ENCODE measurements at places on chromosomes 16 and 17. TPM values are rescaled to one million over a fixed set of nuclear protein-coding genes. Genes with fewer than 3 reads are reported as not detected.

GRCh38 chr17:12522743-12523183 lies 142.9 kb upstream of the MYOCD start:
- no peaks in the 10 kb centered on the region for H3K36me3 ChIP-seq
- H3K27ac ChIP-seq: no peak overlapping the region
- no peaks in the 10 kb centered on the region for H3K27me3 ChIP-seq
- DNase-seq: no peak

DNA sequence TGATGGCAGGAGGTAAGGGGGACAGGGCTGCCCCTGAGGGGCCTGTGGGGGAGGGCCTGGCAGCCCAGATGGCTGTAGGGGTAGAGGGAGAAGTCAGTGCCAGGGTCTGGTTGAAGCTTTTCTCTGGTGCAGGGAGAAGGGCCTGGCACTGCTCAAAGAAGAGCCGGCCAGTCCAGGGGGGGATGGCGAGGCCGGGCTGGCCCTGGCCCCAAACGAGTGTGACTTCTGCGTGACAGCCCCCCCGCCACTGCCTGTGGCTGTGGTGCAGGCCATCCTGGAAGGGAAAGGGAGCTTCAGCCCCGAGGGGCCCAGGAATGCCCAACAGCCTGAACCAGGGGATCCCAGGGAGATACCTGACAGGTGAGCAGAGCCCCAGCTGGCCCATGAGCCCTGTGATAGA lies 2.8 kb upstream of the NOL3 start:
- peaks cover 41% of the 10 kb centered on the region for H3K4me1 ChIP-seq
- no peak overlapping the region for H3K4me3 ChIP-seq
- peaks cover 97% of the 10 kb centered on the region for H3K27me3 ChIP-seq
- no peak overlapping the region for H3K27ac ChIP-seq
- H3K36me3 ChIP-seq: no peaks in the 10 kb centered on the region

DNA sequence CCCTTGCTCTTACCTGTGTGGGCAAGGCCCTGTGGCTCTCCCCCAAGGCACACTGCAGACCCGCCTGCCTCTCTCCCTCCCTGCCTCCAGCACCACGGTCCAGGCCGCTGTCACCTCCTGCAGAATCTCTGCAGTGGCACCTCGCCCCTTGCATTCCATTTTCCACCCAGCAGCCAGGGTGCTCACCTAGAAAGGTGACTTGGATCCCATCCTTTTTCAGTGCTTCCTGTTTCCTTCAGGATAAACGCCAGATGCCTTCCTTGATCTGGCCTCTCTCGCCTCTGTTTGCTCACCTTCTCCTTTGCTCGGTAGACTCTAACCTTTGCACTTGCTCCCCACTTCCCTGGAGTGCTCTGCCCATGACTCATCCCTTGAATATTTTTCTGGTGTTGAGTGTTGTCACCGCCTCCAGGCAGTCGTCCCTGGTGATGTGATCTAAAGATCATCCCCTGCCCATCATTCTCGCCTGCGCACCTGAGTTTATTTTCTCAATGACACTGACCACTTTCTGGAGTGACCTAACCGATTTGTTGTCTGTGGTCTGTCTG lies 79.2 kb upstream of the LGALS9 start:
- peak overlapping the region; percentile 76 for H3K27ac ChIP-seq
- H3K36me3 ChIP-seq: peaks cover 10% of the 10 kb centered on the region
- DNase-seq: peak; percentile 94
- H3K4me1 ChIP-seq: peaks cover 25% of the 10 kb centered on the region

- H3K4me3 ChIP-seq: no peak overlapping the region
- no peak for DNase-seq
- no peaks in the 10 kb centered on the region for H3K4me1 ChIP-seq
- H3K36me3 ChIP-seq: no peaks in the 10 kb centered on the region
- no peaks in the 10 kb centered on the region for H3K27me3 ChIP-seq
Measured at GRCh38 chr16:66484453-66485213, 57.5 kb downstream of the BEAN1 start.

DNA sequence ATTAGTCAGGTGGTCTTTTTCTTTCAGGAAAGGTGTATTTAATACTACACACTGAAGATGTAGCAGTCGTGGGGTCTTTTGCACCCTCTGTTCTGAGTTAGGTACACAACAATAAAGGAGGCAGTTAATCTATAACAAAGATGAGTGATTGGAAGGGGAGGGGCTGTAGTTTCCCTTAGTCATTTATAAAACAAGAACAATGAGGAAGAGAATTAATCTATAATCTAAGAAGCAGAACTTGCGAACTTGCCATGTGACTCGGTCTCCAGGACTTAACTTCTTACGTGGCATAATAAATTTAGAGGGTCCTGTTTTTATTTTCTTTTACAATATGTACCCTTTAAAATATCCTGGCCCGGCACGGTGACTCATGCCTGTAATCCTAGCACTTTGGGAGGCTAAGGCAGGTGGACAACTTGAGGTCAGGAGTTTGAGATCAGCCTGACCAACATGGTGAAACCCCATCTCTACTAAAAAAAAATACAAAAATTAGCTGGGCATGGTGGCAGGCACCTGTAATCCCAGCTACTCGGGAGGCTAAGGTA lies 8.6 kb upstream of the APPBP2 start:
- H3K4me1 ChIP-seq: no peaks in the 10 kb centered on the region
- H3K27me3 ChIP-seq: no peaks in the 10 kb centered on the region
- no peak overlapping the region for H3K4me3 ChIP-seq
- DNase-seq: no peak
- no peaks in the 10 kb centered on the region for H3K36me3 ChIP-seq

GRCh38 chr16:9438991-9439390 lies 347.5 kb downstream of the HAPSTR1 start:
- no peak overlapping the region for H3K27ac ChIP-seq
- DNase-seq: no peak
- no peaks in the 10 kb centered on the region for H3K36me3 ChIP-seq
- no peak overlapping the region for H3K4me3 ChIP-seq
- H3K4me1 ChIP-seq: no peaks in the 10 kb centered on the region

DNA sequence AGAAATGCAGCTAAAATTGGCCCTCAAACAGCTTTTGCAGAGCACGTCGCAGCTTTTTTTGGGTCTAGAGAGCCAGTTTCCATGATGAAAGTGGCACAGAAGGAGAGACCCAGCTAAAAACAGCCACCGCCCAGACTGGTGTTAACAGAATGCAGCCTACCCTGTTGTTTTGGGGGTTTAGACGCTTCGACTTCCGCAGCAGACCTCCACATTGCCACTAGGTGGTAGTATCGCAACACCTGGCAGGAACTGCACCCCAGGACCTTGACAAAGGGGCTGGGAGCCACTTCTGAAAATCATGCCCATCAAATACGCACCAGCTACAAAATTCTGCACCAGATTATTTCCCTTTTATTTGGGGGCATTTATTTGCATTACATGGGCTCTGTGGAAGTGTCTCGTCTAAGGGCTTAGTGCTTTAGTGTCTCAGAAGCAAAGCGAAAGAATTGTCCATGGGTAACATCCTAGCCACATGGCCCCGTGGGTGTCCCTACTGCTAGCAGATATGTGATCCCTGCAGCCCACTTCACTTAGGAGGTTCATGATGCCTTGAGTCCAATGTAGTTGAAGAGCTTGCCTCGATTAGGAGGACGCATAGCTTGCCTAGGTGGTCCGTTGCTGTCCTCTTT lies 167.1 kb downstream of the HAPSTR1 start:
- no peak overlapping the region for H3K27ac ChIP-seq
- DNase-seq: no peak
- H3K4me3 ChIP-seq: no peak overlapping the region
- H3K27me3 ChIP-seq: no peaks in the 10 kb centered on the region
- H3K4me1 ChIP-seq: no peaks in the 10 kb centered on the region
- H3K36me3 ChIP-seq: no peaks in the 10 kb centered on the region

DNA sequence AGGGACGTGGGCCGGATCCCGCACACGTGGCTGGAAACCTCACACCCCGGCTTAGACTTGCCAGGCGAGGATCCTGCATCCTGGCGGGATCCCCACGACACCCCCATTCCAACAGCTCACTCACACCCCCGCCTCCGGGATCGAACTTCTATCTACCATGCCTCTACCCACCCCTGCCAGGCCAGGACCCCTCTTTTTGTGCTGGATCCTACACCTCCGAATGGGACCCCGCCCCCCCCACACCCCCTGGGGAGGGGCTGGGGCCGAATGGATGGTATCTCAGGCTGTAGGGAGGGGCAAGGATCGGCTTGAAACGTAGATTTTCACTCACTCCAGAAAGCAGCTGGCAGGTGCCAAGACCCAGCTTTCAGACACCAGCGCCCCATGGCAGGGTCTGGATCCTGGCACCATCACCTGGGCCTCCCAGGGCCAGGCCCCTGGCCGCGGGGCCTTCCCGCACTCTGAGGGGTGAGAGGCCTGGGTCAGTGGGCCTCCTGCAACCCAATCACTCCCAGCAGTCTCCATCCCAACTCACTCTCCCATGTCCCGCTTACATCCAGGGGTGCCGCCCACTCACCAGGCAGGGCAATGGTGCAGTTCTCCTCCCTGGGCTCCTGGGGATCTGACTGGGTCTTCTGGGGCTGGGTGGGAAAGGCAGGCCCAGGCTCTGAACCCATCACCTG lies 6.7 kb downstream of the PRSS36 start:
- H3K4me1 ChIP-seq: peaks cover 37% of the 10 kb centered on the region
- DNase-seq: peak; percentile 15
- no peak overlapping the region for H3K4me3 ChIP-seq

- no peak overlapping the region for H3K27ac ChIP-seq
- no peak overlapping the region for H3K4me3 ChIP-seq
- no peak for DNase-seq
- H3K27me3 ChIP-seq: peaks cover 3% of the 10 kb centered on the region
- H3K36me3 ChIP-seq: no peaks in the 10 kb centered on the region
Measured at GRCh38 chr17:73773702-73774101, 129.5 kb upstream of the SDK2 start.

- H3K27ac ChIP-seq: no peak overlapping the region
- H3K36me3 ChIP-seq: no peaks in the 10 kb centered on the region
- DNase-seq: no peak
- H3K4me1 ChIP-seq: peaks cover 39% of the 10 kb centered on the region
Measured at GRCh38 chr16:568401-569258, 1.1 kb upstream of the PIGQ start.

DNA sequence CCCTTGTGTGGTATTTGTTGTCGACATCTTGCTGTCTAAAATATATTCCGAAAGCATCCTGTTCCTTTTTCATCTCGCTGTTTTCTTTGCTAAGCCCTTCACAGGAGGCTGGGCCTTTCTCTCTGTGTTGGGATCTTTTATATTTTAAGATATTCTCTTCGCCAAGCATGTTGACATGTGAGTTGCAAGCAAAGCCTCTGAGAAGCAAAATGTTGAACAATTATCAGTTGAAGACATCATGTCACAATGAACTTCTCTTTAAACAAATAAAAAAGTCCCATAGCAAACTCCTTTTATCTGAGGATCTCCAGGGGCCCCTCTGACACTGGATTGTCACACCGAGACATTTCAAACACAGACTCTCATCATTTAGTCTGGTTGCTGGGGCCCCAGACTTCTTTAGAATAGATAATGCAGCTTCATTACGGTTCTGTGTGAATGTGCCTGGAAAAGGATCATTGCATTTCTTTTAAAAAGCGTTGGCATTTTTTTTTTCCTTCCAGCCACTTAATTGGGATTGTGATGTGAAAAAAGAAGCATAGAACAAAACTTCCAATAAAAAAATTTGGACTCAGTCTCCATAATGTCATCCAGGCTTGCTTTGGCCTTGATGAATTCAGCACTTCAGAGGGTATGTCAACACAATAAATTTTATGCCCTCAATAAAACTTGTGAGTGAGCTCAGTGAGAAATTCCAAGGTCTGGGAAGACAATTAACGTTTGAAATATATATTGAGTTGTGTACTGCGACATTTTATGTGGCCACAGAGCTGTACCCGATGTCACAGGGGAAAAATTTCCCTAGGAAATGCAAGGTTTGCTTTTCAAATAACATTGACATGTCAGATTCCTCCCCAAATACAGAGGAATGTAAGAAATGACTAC lies 496.8 kb downstream of the XYLT1 start:
- no peaks in the 10 kb centered on the region for H3K27me3 ChIP-seq
- no peak overlapping the region for H3K4me3 ChIP-seq
- peaks cover 5% of the 10 kb centered on the region for H3K4me1 ChIP-seq
- H3K27ac ChIP-seq: no peak overlapping the region
- H3K36me3 ChIP-seq: no peaks in the 10 kb centered on the region

GRCh38 chr16:80051040-80051439 lies 450.5 kb upstream of the MAF start:
- DNase-seq: no peak
- no peaks in the 10 kb centered on the region for H3K27me3 ChIP-seq
- no peaks in the 10 kb centered on the region for H3K36me3 ChIP-seq
- peaks cover 4% of the 10 kb centered on the region for H3K4me1 ChIP-seq
- no peak overlapping the region for H3K27ac ChIP-seq
- no peak overlapping the region for H3K4me3 ChIP-seq

GRCh38 chr16:25996052-25996451 lies 304.3 kb downstream of the HS3ST4 start:
- H3K27ac ChIP-seq: no peak overlapping the region
- H3K36me3 ChIP-seq: no peaks in the 10 kb centered on the region
- H3K4me3 ChIP-seq: no peak overlapping the region
- no peaks in the 10 kb centered on the region for H3K4me1 ChIP-seq
- DNase-seq: no peak

- H3K4me3 ChIP-seq: no peak overlapping the region
- H3K27ac ChIP-seq: no peak overlapping the region
- no peaks in the 10 kb centered on the region for H3K36me3 ChIP-seq
- DNase-seq: no peak
- no peaks in the 10 kb centered on the region for H3K27me3 ChIP-seq
- H3K4me1 ChIP-seq: peaks cover 10% of the 10 kb centered on the region
Measured at GRCh38 chr16:67468731-67469130, 12.2 kb downstream of the ATP6V0D1 start.

- no peak overlapping the region for H3K4me3 ChIP-seq
- DNase-seq: no peak
- H3K4me1 ChIP-seq: no peaks in the 10 kb centered on the region
- H3K36me3 ChIP-seq: no peaks in the 10 kb centered on the region
- H3K27me3 ChIP-seq: no peaks in the 10 kb centered on the region
- H3K27ac ChIP-seq: no peak overlapping the region
Measured at GRCh38 chr16:5019775-5020174, 14.0 kb downstream of the NAGPA start.

GRCh38 chr17:45579529-45580495 lies 89.3 kb upstream of the PLEKHM1 start:
- H3K4me3 ChIP-seq: no peak overlapping the region
- DNase-seq: no peak
- no peaks in the 10 kb centered on the region for H3K36me3 ChIP-seq
- no peak overlapping the region for H3K27ac ChIP-seq
- H3K27me3 ChIP-seq: no peaks in the 10 kb centered on the region

- no peak overlapping the region for H3K27ac ChIP-seq
- H3K4me1 ChIP-seq: no peaks in the 10 kb centered on the region
- DNase-seq: no peak
- no peaks in the 10 kb centered on the region for H3K36me3 ChIP-seq
Measured at GRCh38 chr17:65434878-65435277, 126.6 kb downstream of the AXIN2 start.

GRCh38 chr17:9533441-9533840 lies 42.2 kb downstream of the STX8 start:
- H3K36me3 ChIP-seq: no peaks in the 10 kb centered on the region
- H3K27me3 ChIP-seq: no peaks in the 10 kb centered on the region
- no peak overlapping the region for H3K27ac ChIP-seq
- DNase-seq: no peak

The DNAJA3 gene
- 46.0 TPM for polyA plus RNA-seq

The ANKS4B gene
- polyA plus RNA-seq: 39.3 TPM

The TAT gene
- polyA plus RNA-seq: 0.22 TPM

The SLFN14 gene
- polyA plus RNA-seq: 0.21 TPM

The IL21R gene
- 0.39 TPM for polyA plus RNA-seq

The ABCC12 gene
- polyA plus RNA-seq: not detected

The SPEM1 gene
- not detected for polyA plus RNA-seq

The EVPLL gene
- not detected for polyA plus RNA-seq
